ENCODE measurements at places on chromosomes 1 and 21.

DNA sequence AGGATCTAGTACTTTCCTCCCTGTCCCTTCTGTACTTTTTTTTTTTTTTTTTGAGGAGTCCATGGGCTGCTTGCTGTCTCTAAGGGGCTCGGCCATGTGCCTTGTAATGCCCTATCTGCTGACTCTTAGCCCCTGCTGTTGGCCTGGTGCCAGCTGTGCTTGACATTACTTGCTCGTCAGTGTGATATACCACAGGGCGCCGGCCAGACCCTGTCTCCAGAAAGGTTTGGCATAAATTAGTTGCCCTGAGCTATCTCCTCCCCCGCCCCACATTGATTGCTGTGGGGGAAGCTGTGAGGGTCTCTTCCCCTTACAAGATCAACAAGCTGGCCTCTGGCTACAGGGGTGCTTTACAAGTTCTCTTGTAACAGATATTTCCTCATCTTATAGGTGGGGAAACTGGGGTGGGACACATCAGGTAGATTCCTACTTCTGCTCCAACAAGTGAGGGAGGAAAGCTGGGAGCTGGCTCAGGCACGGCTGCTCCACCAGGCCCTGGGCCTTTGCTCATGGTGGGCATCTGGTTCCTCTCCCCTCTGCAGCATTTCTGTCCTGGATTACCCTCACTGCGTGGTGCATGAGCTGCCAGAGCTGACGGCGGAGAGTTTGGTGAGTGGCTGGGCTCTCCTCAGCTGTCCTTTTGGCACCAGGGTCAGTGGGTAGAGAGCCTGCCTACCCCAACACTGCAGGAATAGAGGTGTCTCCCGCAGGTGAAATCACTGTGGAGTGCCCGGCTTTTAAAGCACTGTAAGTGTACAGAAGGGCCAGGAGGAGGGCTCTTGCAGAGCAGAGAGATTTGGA, 15.6 kb downstream of the STRIP1 start:
- no peak for DNase-seq

GRCh38 chr21:29343519-29343918, 44.8 kb downstream of the BACH1 start:
- DNase-seq: no peak

GRCh38 chr1:165075725-165076370, 280.7 kb downstream of the LMX1A start:
- peak; percentile 68 for DNase-seq

DNA sequence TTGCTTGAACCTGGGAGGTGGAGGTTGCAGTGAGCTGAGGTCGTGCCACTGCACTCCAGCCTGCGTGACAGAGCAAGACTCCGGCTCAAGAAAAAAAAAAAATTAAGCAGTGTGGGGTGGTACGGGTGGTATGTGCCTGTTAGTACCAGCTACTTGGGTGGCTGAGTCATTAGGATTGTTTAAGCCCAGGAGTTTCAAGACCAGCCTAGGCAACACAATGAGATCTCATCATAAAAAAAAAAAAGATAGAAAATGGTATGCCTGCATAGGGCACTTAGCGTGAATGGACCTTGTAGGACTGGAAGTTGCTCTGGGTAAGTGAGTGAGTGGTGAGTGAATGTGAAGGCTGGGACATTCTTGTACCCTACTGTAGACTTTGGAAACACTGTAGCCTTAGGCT, 37.0 kb downstream of the TBCE start:
- DNase-seq: no peak

DNA sequence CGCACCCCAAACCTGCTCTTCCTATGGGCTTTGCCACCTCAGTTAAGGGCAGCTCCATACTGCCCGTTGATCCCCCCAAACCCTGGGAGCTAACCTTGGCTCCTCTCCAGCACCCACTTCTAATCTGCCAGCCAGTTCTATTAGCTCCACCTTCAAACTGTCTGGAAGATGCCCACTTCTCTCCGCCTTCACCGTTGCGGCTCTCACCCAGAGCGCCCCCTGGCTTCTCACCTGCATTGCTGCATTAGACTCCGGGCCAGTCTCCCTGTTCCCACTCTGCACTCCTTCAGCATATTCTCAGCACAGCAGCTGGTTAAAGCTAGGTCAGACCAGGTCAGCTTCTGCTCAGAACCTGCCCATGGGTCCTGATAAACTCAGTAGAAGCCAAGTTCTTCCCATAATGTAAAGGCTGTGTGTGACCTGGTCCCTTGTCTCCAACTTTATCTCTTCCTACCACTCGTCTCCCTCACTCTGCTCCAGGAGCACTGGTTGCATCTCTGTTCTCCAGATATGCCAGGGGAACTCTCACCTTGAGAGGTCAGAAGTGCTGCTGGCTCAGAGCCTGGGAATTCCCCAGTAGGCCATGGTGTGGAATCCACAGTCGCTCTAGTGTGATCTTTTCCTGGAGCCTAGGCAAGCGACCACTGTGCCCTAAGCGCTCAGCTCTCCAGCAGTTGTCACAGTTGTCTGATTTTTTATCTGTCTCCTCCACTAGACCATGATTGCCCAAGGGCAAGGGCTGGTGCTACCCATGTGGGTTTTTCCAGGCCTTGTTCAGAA, 150.3 kb downstream of the HMGB4 start:
- DNase-seq: peak; percentile 75

Data from mesendoderm (in vitro differentiated cells).